ENCODE measurements at places on chromosomes 2 and 18. TPM values are rescaled to one million over a fixed set of nuclear protein-coding genes. Genes with fewer than 3 reads are reported as not detected.

- DNase-seq = no peak
Measured at GRCh38 chr2:230893338-230893737, 28.6 kb downstream of the ITM2C start.

DNA sequence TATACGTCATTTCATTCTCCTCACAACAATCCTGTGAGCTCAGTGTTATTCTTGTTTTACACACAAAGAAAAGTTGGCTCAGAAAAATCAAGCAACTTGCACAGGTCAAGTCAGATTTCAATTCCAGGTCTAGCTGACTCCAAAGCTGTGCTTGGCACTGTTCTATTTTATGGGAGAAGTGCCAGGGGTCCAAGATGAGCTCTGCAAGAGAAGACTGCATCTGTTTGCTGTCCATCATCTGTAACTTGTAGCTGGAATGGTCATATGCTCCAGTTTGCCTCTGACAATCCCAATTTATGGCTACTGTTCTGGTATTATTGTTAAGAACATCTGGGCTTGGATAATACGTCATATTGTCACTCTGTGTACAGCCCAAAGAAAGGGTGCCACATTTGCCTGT lies 28.9 kb downstream of the KCNF1 start:
- peak; percentile 86 for DNase-seq

GRCh38 chr2:234135750-234136221 lies 85.3 kb downstream of the SPP2 start:
- peak; percentile 88 for DNase-seq

DNA sequence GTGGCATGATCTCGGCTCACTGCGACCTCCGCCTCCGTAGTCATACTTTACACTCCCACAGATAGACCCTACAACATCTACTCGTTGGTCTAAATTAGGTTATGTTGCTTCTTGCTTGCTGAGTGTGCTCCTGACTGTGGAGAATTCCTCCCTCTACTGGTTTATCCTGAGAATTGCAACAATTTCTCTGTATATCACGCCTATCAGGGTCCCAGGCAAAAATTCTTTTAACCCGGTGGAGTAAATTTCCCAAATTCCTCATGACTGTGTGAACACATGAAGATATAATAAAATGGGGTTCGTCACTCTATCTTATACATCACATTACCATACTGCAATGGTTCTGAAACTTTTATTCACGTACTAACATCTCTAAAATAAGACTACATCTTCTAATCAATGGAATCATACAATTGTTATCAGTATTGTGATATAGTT lies 156.7 kb downstream of the EVA1A start:
- peak; percentile 51 for DNase-seq

DNA sequence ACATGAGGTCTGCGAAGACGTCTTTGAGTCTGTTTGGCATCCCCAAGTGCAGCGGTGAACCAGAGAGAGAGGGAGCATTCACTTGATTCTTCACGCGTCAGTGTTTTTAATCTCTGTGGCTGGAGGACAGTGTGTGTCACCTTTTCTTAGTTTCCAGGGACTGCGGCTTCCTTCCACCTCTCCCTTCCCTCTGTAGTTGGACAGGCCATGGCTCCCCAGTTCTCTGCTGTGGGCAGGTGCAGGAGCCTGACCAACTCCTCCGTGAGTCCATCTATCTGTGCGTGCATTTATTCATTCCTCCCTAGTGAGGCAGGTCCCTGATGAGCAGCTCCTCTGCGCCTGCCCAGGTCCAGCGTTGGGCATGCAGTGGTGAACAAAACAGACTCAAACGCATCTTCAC lies 42.9 kb downstream of the AGAP1 start:
- no peak for DNase-seq

GRCh38 chr18:35750929-35751328 lies 169.4 kb downstream of the GALNT1 start:
- DNase-seq = no peak

CD302 gene
- 9.0 TPM for total RNA-seq

NT5DC4 gene
- not detected for total RNA-seq

RNF152 gene
- total RNA-seq = 0.51 TPM

DNA sequence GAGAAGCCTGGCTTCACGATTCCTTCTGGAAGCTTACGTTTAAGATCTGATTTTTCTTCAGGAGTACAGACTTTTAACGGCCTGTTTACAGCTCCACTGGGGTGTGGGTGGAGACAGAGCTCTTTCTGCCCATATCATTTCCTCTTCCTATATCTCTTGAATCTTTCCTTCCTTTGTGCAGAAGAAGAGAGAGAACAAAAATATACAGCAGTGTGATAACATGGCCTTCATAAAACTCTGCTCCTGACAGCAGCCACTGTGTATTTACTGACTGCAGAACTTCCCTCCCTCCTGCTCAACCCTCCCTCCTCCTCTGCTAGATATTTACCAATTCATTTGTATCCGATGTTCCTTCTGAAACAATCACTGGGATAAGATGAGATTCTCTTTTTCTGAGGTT lies 34.1 kb upstream of the REEP1 start:
- no peak for DNase-seq

GRCh38 chr2:239153806-239154591 lies 246.8 kb downstream of the HDAC4 start:
- no peak for DNase-seq

PLCL1 gene
- not detected for total RNA-seq

- no peak for DNase-seq
Measured at GRCh38 chr2:62398356-62398755, 107.6 kb downstream of the TMEM17 start.

DNA sequence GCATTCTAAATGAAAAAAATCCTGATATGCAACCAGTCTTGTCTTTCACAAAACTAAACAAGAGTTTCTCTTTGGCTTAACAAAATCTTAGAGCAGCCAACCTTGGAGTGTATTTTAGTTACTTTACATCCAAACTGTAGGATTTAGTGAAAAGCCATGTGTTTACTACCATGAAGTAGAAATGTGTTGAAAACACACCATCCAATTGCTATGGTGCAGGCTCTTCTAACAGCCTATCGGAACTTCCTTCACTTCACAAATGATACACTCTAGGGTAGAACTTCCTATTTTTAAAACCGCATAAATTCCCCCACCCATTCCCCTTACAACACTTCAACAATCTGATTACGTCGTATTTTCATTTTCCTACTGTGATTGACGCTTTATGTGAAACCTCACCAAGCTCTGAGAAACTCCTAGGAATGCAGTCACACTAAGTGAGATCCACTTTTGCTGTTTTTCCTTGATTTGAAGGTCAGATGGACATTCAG lies 74.4 kb upstream of the MAP4K4 start:
- DNase-seq = no peak

ASIC4 gene
- total RNA-seq = not detected
